Astrocyte of the cerebellum (primary cell): ENCODE measurements at places on chromosomes 2 and 18.

DNA sequence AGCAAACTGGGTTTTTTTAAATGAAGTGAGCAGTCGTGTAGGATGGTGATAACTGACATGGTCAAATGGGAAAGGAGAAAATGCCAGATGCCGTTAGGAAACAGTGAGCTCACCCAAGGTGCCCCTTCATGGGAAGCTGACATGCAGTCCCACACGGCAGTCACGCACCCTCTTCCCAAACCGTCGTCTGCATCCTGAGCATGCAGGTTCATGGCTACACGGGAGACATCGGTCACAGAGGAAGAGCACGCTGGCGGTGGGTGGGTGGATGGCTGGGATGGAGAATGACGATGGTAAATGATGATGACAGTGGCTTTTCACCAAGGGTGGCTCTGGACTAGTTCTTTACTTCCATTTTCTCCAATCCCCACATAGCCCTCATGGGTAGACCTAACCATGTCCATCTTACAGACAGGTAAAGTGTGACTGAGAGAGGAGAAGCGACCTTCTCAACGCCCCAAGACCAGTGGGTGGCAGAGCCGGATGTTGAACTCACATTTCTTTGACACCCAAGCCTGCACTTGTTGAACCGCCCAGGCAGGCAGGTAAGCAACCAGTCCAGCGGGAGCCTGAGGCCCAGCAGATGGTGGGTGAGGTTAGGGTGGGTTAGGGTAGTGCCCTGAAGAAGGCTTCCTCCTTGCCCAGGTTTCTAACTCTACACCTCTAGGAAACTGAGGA lies 44.5 kb downstream of the TNS1 start:
- DNase-seq: no peak

- no peak for DNase-seq
Measured at GRCh38 chr18:33469699-33470098, 29.2 kb upstream of the CCDC178 start.

DNA sequence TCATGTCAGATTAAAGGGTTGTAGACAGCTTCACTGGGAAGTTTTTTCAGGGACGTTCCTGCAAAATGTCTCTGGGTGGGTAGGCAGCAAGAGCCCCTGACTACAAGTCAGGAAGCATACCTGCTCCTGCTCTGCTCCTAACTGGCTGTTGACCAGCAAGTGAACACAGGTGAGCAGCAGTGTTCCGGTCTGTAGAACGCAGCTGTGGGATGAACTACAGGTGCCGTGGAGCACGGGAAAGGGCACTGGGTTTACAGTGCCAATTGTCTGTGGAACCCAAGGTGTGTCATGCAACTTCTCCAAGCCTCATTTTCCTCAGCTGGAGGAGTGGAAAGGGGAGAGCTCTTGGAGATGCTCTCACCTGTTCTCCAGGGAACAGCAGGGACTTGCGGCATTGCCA lies 6.6 kb downstream of the ASB18 start:
- DNase-seq: no peak

- no peak for DNase-seq
Measured at GRCh38 chr2:193251909-193252308, 1057.2 kb upstream of the TMEFF2 start.

GRCh38 chr2:240707043-240707756 lies 15.5 kb downstream of the AQP12A start:
- DNase-seq: no peak

DNA sequence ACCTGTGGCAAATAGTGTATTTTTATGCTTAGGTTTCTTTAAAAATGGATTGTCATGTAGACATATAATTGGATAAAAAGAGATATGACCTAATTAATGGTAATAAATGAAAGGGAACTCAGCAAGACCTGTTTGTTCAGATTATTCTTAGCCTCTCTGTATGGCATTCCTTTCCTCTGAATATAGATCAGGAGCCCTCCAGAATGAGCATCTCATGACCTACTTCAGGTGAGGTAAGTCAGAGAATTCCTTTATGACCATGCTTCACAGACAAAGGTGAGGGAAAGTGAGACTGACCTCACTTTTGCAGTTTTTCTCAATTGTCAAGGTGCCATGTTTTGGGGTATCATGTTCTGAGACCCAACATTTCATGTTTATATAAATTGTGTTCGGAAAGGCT lies 1744.3 kb upstream of the PIK3C3 start:
- no peak for DNase-seq
